ENCODE measurements at places on chromosomes 7 and 10. TPM values are rescaled to one million over a fixed set of nuclear protein-coding genes. Genes with fewer than 3 reads are reported as not detected.

Gene ABCA13
- total RNA-seq, result 2.8 TPM

DNA sequence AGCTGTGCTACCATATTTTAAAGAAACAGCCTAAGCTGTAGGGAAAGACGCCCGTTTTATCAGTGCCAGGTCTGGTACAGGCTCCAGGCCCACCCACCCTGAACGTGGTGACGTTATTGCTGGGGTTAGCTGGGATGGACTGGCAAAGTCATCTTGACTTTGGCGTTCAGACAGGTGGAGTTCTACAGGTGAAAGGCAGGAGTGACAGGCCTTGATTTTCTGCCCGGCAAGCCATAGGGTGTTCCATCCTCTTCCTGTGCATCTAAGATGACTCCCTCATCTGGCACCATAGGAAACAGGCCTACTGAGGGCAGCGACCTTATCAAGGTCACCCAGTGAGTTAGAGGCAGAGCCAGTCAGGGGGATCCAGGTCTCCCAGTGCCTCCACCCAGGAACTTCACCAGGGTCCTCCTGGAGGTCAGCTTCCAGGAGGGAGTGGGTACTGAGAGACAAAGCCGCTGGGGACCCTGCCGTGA is 41.6 kb downstream of the HK1 start:
- no peak for DNase-seq

DNA sequence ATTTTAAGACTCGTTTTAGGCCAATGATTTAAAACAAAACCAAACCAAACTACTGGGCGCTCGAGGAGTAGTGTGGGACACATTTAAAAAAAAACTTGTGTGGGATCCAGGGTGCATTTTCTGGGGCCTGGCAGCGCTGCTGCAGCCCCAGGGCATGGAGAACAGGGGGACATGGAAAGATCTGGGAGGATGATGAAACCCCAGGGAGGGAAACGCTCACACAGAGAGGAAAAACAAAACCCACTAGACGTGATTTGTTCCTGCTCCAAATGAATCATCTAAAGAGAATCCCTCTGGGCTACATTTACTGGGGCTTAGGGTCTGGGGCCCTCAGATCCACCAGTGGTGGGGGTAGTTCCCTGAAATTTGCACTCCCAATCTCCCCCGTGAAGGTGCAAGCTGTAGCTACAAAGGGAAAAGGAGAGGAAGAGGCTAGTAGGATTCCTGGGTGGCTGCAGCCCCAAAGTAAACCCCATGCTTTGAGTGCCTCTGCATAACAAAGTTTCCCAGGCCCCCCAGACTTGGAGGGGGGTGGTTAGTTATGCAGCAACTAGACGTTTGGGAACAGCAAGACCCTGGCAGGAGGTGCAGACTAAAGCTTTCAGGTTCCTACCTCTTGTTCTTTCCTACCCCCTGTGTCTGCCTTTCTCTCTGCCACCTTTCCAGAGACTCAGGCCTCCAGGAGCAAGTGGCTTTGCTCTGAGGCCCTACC is 14.5 kb upstream of the HOXA13 start:
- no peak for DNase-seq

DNA sequence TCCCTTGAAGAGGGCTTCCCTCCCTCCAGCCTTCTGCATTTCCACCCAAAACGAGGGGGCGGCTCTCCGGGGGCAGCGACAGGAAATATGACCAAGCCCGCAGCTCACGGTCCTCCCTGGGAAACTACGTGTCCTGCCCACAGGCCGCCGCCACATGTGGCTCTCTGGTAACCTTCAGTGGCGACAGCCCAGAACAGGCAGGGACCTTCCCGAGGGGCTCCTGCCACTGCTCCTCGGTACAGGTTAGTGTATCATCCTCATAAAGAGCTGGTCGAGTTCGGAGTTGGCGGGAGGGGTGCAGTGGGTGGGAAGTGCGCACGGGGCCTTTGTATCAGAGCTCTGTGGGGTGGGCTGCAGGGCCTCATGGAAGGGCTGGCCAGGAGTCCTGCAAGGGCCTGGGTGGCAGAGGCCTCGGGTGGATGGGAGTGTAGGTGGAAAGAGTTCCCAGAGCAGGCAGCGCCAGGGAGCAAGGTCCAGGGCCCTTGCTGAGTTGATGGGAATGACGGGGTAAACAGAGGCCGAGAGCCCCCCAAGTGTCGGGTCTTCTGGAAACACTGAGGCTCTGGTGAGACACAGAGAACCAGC is 66.0 kb downstream of the TCERG1L start:
- DNase-seq, result no peak

DNA sequence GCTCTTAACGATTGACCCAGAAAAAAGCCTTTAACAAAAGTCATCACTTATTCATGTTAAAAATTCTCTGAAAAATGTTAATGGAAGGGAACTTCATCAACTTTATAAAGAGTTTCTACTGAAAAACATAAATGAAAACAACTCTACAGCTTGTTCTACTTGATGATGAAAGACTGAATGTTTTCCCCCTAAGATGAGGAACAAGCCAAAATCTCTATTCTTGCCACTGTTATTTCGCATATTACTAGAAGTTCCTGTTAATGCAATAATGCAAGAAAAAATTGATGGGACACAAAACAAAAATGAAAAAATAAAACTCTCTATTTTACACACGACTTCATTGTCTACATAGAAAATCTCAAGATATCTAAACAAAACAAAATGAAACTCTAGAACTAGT is 249.8 kb upstream of the AKR1E2 start:
- no peak for DNase-seq

DNA sequence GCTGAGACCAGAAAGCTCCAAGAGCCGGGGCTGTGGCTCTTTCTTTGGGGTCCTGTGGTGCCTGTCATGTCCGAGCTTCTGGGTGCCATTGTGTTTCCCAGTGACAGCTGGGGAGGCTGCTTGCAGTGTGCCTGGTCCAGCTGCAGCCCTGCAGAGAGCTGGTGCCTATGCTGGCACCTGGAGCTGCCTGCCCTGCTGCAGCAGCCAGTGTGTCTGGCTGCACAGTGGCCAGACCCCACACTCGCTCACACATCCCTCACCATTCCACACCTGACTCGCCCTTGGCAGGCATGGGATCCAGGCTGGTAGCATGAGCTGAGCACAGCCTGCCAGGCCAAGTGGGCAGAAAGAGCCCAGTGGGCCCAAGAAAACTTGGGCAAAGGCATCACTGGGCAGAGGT is 635.1 kb upstream of the SEMA3D start:
- DNase-seq, result no peak

GRCh38 chr10:30038781-30039536 is 20.4 kb downstream of the JCAD start:
- DNase-seq, result no peak

Gene RSPH10B
- 0.92 TPM for total RNA-seq

Gene LRRC17
- 10.6 TPM for total RNA-seq
